ENCODE measurements at places on chromosomes 2 and 18.

- DNase-seq: no peak
Observed at GRCh38 chr2:33581872-33582271, 17.2 kb downstream of the FAM98A start.

DNA sequence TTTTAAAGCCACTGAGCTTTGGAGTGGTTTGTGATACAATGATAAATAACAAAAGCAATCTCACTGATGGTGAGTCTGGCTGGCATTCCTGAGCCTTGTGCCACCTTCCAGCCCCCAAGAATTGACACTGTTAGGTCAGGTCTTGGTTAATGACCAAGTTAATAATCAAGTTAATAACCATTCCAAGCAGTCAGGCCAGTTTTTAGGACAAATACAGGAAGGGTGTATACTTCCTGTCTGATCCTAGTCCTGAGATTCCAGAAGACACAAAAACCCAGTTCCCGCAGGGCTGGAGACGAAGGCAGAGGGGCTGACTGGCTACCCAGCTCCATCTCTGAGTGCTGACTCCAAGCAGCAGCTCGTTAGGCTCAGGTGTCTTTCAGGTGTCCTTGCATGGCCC is 74.6 kb upstream of the LAPTM4A start:
- no peak for DNase-seq

- DNase-seq: no peak
Observed at GRCh38 chr2:1246991-1247390, 166.3 kb upstream of the TPO start.

GRCh38 chr2:115161081-115161770 is 718.8 kb downstream of the DPP10 start:
- peak; percentile 89 for DNase-seq

DNA sequence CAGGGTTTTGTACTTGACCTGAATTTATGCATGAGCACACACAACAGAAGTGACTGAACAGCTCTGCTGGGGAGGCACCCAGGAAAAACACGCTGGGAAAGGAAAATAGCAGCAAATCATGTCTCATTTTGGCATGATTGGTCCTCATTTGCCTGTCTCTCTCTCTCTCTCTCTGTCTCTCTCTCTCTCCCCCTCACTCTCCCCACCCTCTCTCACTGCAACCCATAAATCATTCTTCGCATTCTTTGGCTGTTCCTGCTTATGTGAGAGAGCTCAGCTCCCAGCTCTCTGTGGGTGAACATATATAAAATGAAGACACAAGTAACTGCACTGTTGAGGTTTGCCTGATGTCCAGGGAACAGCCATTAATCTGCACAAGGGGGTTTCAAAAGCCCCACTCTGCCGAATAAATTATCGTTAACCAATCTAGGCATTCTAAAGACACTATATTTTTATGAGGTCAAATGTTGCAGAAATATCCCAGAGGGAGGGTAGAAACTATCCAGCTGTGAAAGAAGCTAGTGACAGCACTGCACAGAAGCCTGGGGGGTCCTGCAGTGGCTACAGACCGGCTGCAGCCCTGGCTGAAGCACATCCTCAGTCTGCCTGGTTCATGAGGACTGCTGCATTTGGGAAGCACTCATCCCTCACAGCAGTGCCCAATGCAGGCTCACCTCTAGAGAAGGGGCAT is 260.3 kb downstream of the AFF3 start:
- no peak for DNase-seq

- DNase-seq: peak; percentile 97
Observed at GRCh38 chr2:231464576-231465540, 574 bp upstream of the NCL start.

- DNase-seq: no peak
Observed at GRCh38 chr2:149009576-149010461, 28.7 kb upstream of the LYPD6B start.

DNA sequence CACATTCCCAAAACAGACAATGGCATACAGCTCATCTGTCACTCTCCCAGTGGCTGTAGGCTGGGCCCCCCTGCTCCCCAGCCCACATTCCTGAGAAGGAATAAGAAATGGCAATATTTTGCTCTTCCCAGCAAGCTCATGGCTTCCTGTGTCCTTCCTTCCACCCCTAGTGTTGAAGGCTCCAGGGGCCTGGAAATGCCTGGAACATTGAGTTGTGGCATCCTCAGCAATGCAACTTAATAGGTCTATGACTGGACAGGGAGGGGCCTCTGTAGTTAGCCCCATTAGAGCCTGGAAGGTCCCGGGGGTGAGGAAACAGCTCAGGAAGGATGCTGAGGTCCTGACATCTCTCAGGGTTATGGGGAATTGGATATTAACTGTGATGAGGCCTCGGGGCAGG is 3.3 kb downstream of the KIF3C start:
- DNase-seq: no peak

DNA sequence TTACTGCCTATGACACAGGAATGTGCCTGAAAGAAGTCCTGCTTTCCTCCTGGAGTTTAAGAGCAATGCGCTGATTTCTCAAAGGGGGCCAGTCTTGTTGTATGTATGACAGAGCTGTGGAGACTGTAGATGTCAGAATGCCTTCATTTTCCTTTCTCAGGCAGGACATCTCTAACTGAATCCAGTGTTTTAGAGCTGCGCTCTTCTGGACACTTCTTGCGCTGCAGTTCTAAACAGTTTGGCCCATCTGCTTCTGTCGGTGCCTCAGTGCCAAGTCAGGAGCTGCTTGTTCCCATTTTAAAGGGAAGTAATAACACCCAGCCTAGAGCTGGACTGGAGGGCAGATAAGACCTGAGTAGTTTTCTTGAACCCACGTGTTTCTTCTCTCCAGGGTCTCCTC is 91.4 kb downstream of the ESCO1 start:
- no peak for DNase-seq

- DNase-seq: no peak
Observed at GRCh38 chr2:100614455-100615000, 51.7 kb downstream of the PDCL3 start.

- DNase-seq: no peak
Observed at GRCh38 chr2:216070195-216070594, 11.4 kb downstream of the PECR start.

GRCh38 chr2:194105358-194105757 is 1551.7 kb upstream of the SLC39A10 start:
- no peak for DNase-seq

GRCh38 chr2:233273120-233273519 is 21.6 kb downstream of the ATG16L1 start:
- DNase-seq: no peak

- DNase-seq: peak; percentile 79
Observed at GRCh38 chr2:118738524-118739308, 108.7 kb downstream of the EN1 start.

DNA sequence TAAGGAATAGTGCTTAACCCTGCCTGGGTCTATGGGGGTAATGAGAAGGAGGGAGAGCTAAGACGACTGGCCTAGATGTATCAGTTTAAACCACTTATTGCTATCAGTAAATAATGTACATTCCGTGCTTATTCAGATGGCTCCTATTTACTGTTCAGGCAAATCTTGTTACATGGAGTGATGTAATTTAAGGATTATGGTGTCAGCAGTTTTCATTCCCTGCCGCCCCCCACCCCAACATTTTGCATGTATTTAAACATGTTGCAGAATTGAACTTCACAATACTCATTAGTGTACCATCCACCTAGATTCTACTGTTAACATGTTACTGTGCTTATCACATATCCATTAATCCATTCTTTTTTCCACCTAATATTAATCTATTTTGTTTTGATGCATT is 11.7 kb downstream of the AGPS start:
- DNase-seq: no peak
